ENCODE measurements at places on chromosomes 7 and 10.
A peak's percentile ranks its signal among the peaks of the same experiment; 100 is the strongest.

DNA sequence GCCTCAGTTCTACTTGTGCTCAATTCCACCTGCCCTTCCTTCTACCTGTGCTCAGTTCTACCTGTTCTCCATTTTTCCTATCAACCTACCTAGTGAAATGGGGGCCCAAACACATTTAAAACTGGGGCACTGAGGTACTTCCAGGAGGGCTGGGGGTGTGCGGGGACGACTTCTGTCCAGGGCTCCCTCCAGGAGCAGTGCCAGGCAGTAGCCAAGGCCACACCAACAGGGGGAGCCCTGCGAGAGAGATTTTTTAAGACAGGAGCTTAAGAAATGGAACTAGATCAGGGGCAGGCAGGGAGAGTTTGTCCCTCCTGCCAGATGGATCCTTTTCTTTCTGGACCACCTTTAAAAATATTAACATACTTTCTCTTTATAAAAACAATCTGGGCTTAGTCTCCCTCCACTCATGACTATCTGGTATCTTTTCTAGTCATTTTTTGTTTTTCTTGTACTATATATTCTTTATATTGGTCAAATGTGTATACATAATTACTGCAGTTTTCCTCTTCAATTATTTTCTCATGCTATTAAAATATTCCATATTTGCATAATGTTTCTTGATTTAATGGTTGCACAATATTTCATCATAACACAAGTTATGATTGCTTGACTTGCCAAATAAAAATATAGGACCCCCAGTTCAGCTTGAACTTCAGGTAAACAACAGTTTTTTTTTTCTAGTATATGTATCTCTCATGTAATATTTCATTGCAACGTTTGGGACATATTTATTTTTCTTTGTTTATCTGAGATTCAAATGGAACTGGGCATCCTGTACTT is 47.3 kb upstream of the INSYN2A start:
- peak; percentile 30 for DNase-seq

GRCh38 chr10:77256346-77256745 is 381.3 kb downstream of the KCNMA1 start:
- DNase-seq: no peak

DNA sequence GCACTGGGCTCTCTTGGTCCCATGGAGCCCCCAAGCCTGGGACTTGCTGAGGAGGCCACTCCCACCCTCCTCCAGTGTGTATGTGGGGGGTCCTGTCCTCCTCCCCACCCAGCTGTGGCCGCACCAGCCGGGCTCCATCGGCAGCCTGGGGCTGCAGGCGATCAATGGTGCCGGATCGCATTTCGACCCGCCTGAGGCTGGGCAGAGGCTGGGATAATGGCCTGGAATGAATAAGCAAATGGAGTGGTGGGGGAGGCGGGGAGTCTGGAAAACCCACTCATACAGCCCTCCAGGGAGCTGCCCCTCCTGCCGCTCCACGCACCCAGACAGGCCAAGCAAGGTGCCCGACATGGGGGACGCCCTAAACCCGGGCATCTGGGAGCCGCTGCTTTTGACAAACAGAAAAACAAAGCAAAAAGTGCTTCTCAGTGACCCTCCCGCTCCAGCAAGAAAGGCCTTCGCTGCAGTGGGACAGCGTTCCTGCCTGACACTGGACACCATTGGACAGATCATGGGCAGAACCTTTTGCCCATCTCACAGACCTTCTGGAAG is 160.5 kb downstream of the NRF1 start:
- DNase-seq: peak; percentile 19

DNA sequence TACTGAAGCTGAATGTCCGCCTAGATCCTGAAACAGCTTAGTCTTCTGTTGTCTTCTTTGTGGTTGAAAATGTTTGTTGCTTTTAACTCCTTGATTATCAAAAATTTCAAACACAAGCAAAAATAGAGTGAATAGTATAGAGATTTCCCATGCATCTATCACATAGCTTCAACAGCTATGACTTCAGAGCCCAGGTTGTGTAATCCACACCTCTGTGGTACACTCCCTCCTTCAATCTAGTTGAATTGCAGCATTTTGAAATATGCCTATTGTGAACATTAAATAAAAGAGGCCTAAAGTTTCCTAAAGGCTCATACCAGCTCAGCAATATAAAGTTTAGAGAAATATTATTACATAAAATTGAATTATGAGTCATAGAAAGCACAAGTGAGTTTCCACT is 204.7 kb upstream of the HDAC9 start:
- no peak for DNase-seq

GRCh38 chr10:113225364-113225763 is 275.3 kb downstream of the TCF7L2 start:
- no peak for DNase-seq

DNA sequence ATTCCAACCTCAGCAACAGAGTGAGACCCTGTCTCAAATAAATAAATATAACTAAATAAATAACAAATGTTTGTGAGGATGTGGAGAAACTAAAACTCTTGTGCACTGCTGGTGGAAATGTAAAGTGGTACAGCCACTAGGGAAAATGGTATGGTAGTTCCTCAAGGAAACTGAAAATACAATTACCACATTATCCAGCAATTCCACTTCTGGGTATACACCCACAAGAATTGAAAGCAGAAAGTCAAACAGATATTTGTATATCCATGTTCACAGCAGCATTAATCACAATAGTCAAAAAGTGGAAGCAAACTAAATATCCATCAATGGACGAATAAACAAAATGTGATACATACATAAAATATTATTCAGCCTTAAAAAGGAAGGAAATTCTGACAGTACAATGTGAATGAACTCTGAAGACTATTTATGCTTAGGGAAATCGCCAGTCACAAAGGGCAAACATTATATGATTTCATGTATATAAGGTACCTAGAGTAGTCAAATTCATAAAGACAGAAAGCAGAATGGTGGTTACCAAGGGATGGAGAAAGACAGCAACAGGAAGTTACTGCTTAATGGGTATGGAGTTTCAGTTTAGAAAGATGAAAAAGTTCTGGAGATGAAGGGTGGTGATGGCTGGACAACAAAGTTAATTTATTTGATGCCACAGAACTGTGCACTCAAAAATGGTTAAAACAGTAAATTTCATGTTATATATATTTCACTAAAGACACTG is 9.8 kb downstream of the ARHGAP12 start:
- DNase-seq: no peak

DNA sequence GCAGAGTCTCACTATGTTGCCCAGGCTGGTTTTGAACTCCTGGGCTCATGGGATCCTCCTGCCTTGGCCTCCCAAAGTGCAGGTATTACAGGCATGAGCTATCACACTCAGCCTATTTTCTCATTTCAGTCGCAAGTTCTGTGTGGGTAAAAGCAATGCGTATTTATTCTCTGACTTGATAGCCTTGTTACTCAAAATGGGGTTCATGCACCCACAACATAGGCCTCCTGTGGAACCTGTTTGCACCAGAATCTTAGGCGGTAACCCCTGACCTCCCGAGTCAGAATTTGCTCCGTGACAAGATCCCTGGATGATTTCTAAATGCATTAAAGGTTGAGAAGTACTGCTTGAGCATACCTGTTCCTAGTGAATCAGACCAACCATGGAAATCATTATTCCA is 7.3 kb downstream of the IL2RA start:
- DNase-seq: no peak

GRCh38 chr7:66331883-66332282 is 126.7 kb downstream of the TPST1 start:
- no peak for DNase-seq

- no peak for DNase-seq
These were observed 12.0 kb downstream of the TBX20 start for GRCh38 chr7:35241884-35242283.

DNA sequence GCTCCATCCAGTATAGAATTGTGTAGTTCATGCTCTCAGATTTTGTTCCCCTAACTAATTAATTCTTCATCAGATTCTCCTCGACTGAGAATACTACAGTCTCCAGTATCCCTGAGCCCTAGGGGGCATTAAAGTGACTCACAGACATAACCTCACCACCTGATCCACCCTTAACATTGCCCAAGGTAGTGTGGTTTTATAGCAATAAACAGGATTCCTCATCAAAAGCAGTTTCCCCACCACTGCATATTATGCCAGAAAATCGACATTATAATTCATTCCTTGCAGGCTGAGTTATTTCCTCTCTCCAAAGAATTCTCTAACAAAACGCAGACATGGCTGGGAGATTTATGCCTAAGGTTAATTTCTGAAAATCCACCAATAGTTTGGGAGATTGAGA is 1402.5 kb upstream of the CELF2 start:
- DNase-seq: no peak

GRCh38 chr10:129222436-129222835 is 244.6 kb upstream of the MGMT start:
- no peak for DNase-seq

- DNase-seq: no peak
These were observed 424.6 kb upstream of the NFE2L3 start for GRCh38 chr7:25727446-25727845.

DNA sequence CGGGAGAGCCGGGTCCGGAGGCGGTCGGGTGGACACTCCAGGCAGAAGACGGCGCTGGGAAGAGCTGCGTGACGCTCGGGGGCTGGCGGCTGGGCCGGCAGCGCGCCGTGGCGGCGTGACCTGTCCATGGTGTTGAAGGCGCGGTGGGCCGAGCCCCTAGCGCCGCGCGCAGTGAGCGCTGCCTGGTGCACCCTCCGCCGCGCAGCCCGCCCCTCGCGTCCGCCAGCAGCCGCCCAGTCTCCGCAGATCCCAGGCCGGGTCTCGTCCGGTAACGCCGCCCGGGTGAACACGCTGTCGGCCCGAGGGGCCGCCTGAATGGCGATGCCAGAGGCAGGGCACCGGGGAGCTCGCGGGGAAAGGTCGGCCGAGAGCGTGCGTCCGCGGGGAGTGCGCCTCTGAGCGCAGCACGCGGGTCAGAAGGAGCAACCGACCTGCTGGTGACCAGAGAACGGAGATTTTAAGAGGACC is 657 bp upstream of the TMEM178B start:
- peak; percentile 60 for DNase-seq

DNA sequence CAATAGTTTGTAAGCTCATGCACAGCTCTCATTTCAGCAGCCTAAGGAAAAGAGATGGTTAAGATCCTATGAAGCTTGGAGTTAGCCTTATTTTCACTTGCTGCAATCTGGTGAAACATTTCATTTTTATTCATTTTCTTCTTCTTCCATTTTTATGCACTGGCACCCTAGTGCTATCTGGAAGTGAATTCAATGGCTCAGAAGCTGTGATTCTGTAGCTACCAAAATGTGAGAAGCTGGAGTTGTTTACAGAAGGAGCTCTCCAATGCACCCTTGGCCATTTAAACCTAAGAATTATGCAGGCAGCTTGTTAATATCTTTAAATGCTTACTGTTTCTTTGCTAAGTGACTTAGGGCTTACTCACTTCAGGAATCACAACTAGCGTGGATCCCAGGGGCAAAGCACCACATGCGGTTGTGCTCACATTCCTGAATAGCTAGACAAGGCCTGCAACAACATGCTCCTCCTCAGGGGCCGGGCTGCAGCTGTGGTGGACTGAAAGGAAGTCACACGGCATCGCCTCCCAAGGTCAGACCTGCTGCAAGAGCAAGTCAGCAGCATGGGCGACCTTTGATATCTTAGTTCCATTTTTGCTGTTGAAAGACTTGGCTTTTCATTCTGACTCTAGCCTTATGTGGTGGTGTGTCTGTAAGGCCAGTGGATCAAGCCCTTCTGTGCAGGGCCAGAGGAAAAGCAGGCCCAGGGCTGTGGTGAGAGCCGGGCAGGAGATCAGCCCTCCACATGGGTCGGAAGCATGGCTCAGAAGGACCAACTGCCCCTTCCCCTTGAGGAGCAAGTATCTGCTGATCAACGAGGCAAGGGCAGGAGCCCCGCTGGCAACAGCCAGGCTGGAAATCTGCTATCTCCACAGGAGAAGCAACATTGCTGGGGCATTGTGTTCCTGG is 91.9 kb upstream of the MBL2 start:
- DNase-seq: no peak

- DNase-seq: peak; percentile 81
These were observed 399.5 kb upstream of the ANKRD30A start for GRCh38 chr10:36725581-36726520.

DNA sequence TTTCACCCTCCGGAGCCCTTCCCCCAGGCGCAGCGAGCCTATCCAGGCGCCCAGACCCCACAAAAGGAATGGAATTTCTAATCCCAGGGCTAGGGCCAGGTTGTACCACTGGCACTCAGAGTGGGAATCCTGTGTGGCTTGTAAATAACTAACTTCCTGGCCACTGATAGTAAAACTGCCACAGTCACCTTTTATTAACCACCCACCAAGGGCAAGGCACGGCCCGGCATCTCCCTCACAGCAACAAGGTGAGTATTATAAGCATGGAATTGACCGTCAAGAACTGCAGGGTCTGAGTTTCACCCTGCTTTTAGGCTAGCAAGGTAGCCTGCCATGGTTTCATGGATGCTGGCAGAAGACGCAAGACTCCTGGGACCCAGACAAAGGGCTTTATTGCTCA is 51.1 kb downstream of the SPOCK2 start:
- DNase-seq: no peak

DNA sequence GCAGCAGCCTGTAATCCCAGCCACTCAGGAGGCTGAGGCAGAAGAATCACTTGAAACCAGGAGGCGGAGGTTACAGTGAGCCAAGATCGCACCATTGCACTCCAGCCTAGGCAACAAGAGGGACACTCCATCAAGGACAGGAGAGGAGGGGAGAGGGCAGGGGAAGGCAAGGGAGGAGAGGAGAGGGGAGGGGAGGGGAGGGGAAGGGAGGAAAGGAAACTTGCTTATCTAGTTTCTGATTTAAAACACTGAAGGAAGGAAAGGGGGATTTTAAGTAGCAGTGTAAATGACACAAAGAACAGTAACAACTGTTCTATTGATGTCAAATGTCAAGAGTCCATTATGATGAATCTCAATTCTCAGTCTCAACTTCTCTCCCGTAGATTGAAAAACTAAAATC is 43.7 kb downstream of the SRPK2 start:
- DNase-seq: no peak

- DNase-seq: no peak
These were observed 12.5 kb upstream of the GNA12 start for GRCh38 chr7:2856388-2857169.

DNA sequence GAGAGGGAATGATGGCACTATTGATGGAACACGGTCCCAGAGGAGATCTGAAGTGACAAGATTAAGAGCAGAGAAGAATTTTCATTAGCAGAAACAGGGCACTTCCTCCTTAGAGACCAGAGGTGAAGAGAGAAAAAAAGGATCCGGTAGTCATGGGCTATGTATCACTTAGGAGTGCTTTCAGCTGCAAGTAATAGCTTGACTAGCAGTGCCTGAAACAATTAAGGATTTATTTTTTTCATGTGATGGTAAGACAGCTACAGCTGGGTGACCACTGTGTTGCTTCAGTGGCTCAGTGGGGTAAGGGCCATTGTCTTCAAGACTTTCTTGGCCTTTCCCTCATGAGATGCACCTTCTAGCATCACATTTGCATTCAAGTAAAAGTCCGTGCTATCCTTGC is 515.1 kb upstream of the GALNT17 start:
- no peak for DNase-seq

GRCh38 chr7:91949221-91950009 is 8.8 kb downstream of the AKAP9 start:
- DNase-seq: no peak

- no peak for DNase-seq
These were observed 94.8 kb downstream of the KCNMA1 start for GRCh38 chr10:77542710-77543259.

- DNase-seq: no peak
These were observed 170.9 kb upstream of the AOAH start for GRCh38 chr7:36895192-36895591.
